CD4-positive, alpha-beta T cell treated with Interleukin-17A for 1 hour (primary cell): ENCODE measurements at places on chromosomes 2 and 18.

DNA sequence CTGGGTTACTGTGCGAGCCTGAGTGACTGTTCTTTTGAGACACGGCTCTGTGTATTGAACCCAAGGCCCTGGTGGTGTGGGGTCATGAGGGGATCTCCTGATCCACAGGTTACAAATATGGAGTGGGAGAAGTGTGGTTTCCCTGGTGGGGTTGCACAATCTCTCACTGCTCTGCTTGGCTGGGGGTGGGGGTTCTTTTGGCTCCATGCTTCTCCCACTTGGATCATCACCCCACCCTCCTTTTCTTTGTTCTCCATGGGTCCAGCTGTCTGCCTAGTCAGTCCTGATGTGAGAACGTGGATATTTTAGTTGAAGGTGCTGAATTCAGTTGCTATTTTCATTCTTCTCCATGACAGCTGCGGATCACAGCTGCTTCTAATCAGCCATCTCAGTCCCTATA, 37.8 kb downstream of the AGPS start:
- DNase-seq = no peak

GRCh38 chr2:68294913-68295312, 24.8 kb downstream of the CNRIP1 start:
- DNase-seq = no peak

DNA sequence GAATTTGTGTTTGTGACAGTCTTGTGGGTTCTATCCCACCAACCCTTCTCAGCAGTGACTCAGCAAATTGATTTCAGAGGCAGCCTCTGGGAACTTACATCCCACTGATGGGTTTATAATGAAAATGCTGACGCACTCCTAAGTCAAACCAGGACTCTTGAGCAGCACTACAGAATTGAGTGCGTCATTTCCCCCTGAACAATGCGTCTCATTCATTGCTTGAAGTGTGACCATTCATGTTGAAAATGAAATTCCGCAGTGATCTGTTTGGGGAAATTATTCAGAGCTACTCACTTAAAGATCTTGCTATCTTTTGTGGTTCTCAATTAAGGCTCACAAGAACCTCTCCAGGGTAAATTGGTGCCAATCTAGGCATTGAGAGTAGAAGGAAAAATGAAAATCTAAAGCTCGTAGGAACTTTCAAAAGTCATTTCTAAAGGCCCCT, 417.7 kb upstream of the SLC14A2 start:
- no peak for DNase-seq

DNA sequence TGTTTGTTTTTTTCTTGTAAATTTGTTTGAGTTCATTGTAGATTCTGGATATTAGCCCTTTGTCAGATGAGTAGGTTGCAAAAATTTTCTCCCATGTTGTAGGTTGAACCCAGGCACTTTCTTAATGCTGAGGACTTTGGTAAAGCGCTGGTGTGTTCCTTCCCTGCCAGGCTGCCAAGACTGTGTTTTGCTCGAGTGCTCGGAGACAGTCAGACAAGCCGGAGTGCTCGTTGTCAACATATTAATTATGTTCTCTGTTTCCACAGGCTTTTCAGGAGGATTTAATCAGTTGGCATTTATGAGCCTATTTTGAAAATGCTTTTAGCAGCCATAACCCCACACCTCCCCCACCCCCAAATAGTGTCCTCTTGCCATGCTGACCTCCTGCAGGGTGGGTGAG, 6.4 kb downstream of the MTCL1 start:
- DNase-seq = no peak

- DNase-seq = no peak
These were observed 39.1 kb upstream of the HS6ST1 start for GRCh38 chr2:128357506-128358370.

- no peak for DNase-seq
These were observed 37.2 kb downstream of the MBOAT2 start for GRCh38 chr2:8966123-8966908.

DNA sequence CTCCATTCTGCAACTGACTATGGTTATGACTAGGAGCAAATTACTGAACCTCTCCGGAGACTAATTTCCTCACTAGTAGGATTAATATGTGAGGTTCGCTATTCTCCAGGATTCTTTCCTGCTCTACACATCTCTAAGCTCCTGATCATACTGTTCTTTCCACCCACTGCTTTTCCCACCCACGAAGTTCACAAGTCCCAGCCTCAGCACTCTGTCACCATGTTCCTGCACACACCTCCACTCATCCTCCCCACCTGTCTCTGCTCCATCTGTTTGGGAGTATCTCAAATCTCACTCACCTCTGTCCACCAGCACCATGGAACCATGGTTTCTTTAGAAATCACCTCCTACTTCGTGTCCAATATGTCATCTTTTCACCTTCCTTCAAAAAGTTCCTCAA, 185.3 kb downstream of the LRATD1 start:
- no peak for DNase-seq

GRCh38 chr2:19086231-19086651, 272.2 kb downstream of the OSR1 start:
- no peak for DNase-seq

- DNase-seq = no peak
These were observed 705 bp downstream of the EFR3B start for GRCh38 chr2:25042321-25043240.
